ENCODE measurements at places on chromosomes 13 and 19. TPM values are rescaled to one million over a fixed set of nuclear protein-coding genes. Genes with fewer than 3 reads are reported as not detected.
A peak's percentile ranks its signal among the peaks of the same experiment; 100 is the strongest.

DNA sequence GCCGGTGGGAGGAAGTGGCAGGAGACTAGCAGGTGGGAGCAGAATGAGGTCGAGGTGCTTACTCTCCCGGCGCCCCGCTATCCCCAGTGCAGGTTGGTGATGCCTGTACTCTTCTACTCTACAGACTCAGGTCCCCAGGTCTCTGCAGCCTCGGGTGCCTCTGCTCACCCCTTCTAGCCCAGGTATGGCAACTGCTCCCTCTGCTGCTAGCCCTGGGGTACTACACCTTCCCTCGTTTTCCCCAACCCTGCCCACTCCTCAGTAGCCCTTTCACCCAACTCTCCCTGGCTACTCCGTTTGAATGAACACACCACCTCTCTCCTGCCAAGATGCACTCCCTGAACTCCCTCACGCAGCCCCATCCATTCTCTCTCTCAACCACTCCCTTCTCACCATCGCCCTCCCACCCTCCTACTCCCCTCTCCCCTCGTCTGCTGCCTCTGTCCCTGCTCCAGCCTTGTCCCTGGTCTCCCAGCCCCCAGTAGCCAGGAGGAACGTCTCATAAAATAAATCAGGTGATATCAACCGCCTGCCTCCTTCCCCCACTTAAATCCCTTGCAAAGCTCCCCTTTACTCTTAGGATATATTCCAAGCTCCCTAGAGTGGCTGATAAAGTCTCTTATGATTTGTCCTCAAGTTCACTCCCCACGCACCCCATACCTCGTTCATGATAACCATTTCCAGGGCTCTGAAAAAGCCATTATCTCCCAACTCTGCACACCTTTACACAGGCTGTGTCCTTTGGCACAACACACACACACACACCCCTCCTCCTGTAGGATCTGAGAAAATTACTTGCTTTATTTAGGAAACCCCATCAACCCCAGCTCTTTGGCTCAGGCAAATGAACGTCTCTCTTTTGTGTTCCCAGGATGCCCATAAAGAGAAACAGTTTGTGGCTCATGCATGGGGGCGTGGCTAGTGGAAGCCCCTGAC, 8.2 kb upstream of the MEIS3 start:
- DNase-seq: peak; percentile 84

- no peak for DNase-seq
Observed at GRCh38 chr13:39402221-39402970, 200.6 kb downstream of the LHFPL6 start.

DNA sequence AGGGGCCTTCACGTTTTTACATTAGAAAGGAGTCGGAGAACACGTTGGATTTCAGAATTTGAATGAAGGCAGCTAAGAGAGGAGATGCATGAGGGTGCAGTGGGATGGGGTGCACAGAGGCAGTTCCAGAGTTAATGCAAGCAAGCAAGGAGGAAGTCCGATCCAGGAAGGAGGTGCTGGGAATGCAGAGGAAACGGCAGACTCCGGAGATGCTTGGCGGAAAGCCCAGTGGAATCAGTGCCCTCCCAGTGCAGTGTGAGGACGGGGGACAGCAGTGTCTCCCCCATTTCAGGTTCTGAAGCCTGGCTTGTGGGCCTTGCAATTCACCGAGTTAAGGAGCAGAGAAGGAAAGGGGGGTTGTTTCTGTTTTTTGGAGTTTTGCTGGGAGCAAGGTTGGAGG, 100.4 kb downstream of the COL4A2 start:
- no peak for DNase-seq

DNA sequence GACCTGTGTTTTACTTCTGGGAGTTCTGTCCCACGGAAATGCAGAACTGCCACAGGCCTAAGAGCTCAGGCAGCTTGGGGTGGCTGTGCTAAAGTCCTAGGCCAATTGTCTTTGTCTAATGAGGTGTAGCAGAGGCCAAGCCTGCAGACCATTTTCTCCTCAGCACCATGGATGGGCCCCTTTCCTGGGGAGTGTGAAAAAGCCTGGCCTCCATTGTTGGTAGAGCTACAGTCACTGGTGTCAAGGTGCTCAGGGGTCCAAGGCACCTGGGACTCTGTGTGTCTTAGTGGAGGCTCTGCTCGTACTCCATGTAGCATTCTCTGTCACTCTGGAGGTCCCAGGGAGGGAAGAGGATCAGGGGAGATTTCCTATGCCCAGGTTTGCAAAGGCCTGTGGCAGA, 329.6 kb downstream of the SLITRK5 start:
- no peak for DNase-seq

- DNase-seq: no peak
Observed at GRCh38 chr13:69461397-69461796, 646.2 kb upstream of the ATXN8OS start.

CEACAM7 gene
- total RNA-seq: not detected

CEACAM6 gene
- not detected for total RNA-seq

KLF16 gene
- total RNA-seq: 29.2 TPM

NDUFA11 gene
- 662 TPM for total RNA-seq
